NCI-H1417 treated with DMSO at 0.1 percent for 48 hours (cell line): ENCODE measurements at places on chromosomes 5 and 9.

DNA sequence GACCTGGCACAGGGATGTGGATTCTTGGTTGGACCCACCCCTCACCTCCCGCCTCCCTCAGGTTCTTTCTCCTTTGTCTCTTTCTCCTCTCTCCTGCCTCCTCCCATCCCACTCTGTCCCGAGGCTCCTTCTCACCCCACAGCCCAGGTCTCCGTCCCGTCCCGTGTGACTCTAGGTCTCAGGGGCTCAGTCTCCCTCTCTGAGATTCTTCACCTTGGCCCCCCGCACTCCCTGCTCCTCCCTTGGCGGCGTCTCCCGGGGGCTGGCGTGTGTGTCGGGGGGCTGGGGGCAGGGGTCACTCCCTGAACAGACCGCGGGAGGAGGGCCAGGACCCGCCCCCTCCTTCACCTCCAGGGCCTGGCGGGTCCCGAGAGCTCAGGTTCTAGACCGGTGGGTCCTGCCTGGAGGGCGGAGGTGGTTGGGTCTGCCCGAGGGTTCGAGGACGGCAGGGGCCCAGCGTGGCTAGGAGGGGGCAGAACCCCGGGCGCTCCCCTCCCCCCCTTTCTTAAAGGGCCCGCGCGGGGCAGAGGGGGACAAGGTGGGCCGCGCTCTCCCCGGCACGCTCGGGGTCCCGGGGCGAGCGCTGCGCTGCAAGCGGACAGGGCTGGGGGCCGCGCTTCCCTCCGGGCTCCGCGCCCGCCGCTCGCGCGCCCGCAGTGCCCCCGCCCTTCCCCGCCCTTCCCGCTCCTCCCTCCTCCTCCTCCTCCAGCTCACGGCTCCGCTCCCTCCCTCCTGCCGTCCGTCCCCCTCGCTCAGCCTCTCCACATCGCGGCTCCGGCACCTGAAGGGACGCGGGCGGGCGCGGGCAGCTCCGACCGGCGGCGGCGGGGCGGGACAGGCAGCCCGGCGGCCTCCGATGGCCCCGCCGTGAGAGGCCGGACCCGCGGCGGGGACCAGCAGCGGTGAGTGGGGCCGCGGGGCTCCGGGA is at the start of gene PSD2:
TSS of gene PSD2 (plus strand) at position 735 of the 928 bp plus-strand sequence. CDS start 13,633 bp downstream, outside the sequence.
- DNase-seq, result no peak

GRCh38 chr5:127409921-127410675 is 107.3 kb upstream of the PRRC1 start:
- DNase-seq, result no peak

GRCh38 chr5:126686451-126687126 is 85.8 kb downstream of the PHAX start:
- DNase-seq, result no peak

DNA sequence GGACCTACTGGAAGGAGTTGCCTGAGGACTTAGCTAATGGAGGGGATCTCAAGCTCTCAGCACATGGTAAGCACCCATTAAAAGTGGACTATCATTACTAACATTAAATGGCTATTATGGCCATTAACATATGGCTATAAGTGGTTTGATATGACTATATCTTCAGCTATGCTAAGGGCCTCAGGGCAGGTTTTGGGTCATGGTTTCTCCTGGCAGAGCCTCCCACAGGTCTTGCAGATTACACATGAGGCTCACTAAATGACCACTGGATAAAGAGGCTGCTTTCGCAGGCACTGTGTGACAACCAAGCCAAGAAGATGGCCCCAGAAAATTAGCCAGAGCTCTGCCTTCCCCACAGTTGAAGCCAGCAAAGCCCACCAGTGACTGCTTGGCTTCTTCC is 15.4 kb downstream of the CCNJL start:
- no peak for DNase-seq

- DNase-seq, result no peak
Observed at GRCh38 chr5:38751103-38751502, 94.7 kb upstream of the OSMR start.

- no peak for DNase-seq
Observed at GRCh38 chr9:135602789-135603481, 36.4 kb downstream of the GLT6D1 start.

DNA sequence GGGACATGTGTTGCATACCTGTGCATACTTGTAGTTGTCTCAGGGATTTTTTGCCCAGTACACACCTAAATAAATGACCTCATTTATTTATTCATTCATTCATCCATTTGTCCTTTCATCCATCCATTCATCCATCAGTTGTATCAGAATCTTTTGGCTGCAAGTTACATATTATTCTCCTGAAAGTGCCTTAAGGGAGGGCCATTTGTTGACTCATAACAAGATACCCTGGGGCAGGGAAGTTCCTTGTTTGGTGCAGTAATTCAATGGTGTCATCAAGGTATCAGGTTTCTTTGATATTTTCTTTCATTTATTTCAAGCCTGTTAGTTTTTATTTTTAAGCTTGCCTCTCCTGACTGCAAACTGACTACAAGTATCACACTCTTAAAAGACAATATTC is 597.9 kb upstream of the TLE4 start:
- no peak for DNase-seq

DNA sequence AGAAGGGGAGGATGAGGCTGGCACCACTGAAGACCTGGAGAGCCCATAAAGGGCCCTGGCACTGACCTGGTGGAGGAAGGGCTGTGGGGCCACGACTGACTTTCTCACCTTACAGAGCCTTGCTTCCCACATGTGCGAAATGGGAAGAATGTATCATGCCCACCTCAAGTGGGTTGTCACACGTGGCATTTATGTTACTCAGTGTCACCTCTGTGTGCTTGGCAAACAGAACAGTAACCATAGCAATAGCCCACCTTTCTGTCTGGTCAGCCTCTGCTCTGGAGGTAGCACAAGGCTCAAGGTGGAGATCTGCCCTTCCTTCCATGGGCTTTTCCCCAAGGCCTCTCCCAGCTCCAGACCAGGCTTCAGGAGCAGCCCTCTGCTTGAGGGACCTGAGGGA is 16.7 kb downstream of the TCF7 start:
- DNase-seq, result no peak

DNA sequence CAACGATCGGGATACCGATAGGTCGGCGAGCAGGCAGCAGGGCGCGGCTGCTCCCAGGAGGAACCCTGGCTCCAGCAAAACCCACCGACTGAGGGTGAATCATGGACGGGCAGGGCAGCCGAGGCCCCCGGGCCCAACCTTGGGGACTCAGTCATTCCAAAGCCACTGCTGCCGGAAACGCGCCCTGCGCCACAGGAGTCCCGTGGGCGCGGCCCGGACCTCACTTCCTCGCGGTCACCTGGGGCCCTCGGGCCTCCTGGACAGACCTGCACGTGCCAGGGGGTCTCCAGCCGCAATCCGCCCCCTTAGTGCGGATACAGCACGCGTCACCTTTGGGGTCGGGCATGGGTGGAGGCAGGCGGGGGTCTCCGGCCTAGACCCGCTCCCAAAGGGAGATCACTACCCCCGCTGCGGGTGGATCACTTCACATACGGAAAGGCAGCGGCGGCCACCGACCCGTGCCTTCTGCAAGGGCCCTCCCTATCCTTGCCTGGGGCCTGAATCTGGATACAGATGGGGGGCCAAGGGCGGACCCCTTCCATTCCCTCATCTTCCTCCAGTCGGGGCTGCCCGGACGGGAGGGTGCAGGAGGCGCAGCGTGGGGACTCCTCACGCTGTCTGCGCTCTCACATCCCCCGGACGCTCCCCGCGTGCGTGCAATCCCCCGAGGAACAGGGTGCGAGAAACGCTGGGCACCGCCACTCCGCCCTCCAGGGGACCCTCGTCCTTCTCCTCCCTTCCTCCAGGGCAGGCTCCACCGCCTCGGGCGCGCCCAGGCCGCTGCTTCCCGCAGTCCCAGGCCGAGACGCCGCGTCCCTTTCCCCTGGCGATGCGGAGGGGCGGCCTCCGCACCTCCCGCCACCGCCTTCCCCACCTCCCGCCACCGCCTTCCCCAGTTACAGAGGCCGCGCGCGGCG is 586 bp downstream of the TXN start:
- no peak for DNase-seq

GRCh38 chr9:130627051-130627450 is 37.3 kb upstream of the PRDM12 start:
- no peak for DNase-seq

DNA sequence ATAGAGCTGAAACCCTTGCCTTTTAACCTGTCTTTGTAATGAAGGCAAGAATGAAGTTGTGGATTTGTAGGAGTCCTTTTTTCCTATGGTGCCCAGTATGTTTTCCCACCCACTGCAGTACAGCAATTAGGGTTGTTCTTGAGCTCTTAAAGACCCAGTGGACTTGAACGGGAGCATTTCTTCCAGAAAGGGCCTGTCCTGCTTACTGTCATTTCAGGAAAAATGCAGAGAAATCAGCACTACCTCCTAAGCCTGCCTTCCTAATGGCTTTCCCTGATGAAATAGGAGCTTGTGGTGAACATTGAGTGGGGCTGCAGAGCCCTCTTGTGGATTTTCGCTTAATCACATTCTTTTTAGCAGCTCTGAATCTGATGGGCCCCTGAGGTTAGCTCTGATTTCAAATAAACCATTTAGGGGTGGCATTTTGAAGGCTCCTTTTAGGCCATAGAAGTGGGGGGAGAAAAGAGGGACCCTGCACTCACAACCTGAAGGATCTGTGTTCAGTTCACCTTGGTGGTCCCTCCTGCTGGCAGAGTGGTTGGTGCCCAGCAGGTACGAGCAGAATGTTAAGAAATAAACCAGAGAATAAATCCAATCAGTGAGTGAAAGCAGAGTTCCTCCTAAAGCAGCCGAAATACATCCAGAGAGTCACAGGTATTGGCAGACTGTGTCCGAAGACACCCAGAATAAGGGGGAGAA is 188.0 kb upstream of the KLF9 start:
- peak; percentile 30 for DNase-seq

GRCh38 chr9:129669946-129670345 is 4.5 kb downstream of the PRRX2 start:
- no peak for DNase-seq

- no peak for DNase-seq
Observed at GRCh38 chr9:131046581-131047202, 37.7 kb downstream of the LAMC3 start.

- DNase-seq, result no peak
Observed at GRCh38 chr5:14025569-14026286, 81.2 kb upstream of the DNAH5 start.

GRCh38 chr9:121447321-121447834 is 52.3 kb downstream of the GGTA1 start:
- DNase-seq, result no peak

DNA sequence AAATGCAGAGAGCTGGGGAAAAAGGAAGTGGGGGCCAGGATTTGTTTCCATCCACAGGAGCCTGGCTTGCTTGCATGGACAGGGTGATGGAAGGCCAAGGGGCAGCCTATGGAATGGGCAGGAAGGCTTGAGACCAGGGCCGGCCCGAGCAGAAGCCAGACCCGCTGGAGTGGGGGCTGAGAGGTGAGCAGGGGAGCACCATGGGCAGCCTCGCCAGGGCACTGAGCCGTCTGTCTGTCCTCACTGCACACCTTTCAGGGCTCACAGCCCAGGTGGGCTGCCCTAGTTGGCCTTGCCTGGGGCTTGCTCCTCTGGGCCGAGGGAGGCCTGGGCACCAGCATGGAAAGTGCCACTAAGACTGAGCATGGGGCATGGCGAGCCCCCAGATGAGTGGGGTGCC is 58.6 kb upstream of the CNOT6 start:
- DNase-seq, result no peak

GRCh38 chr5:134249469-134250379 is 23.9 kb upstream of the PPP2CA start:
- DNase-seq, result no peak

GRCh38 chr9:93204470-93205043 is 20.6 kb downstream of the WNK2 start:
- DNase-seq, result no peak

- DNase-seq, result no peak
Observed at GRCh38 chr9:36765077-36765390, 192.3 kb downstream of the MELK start.

GRCh38 chr9:133253268-133253667 is 21.7 kb downstream of the ABO start:
- no peak for DNase-seq

GRCh38 chr9:85142968-85143367 is 473.4 kb downstream of the NTRK2 start:
- peak; percentile 12 for DNase-seq

DNA sequence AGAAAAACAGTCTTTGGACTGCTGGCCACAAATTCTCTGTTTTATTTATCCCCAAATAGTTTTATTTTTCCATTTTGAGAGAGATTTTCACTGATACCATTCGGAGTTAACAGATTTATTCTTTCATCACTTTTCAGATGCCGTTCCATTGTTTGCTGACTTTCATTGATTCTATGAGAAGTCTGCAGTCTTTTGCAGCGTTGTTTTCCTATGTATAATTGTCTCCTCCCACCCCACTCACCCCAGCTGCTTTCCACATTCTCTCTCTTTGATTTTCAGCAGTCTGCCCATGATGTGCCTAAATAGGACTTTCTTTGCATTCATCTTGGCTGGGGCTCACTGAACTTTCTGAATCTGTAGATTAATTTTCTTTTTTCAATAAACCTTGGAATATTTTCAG is 107.6 kb downstream of the C9orf50 start:
- no peak for DNase-seq

DNA sequence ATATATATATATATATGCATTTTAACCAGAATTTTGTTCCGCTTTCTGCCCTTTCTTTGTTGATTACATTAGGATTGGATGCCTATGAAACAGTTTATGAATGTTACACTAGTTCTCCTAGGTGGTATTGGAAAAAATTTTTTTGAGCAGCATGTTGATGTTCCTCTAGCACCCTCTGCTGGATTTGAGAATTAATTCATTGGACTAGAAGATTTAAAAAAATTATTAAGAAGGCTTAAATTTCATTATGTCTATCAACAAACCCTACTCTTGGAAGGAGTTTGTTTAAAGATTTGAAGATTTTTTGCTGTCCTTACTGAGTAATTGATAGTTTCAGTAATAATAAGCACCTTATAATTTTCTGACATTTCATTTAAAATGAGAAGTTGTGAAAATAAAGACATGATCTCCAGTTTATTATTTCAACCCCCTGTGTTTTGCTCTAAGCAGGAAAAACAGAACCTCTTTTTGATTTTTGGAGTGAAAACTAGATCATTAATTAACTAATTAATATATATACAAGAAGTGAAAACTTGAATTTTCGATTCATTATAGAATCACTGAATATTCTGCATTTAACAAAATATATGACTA is 89.6 kb downstream of the CCDC171 start:
- no peak for DNase-seq

GRCh38 chr5:14557203-14557770 is 24.3 kb upstream of the OTULINL start:
- no peak for DNase-seq

- DNase-seq, result no peak
Observed at GRCh38 chr9:37172557-37172956, 52.2 kb downstream of the ZCCHC7 start.

GRCh38 chr5:90866333-90866732 is 307.7 kb downstream of the ADGRV1 start:
- DNase-seq, result peak; percentile 37
